ENCODE measurements at places on chromosomes 5 and 9.

DNA sequence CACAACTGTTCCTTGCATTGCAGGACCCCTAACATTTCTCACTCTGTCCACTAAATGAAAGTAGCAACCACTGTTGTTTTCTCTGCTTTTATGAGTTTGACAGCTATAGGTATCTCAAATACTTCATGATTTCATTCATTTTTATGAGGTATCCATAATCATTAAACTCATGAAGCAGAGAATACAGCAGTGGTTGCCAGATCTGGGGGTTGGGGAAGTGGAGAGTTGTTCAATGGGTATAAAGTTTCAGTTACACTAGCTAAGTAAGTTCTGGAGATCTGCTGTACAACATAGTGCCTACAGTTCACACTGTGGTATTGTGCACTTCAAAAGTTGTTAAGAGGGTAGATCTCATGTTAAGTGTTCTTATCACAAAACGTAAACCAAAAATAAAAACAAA lies 23.4 kb upstream of the CAMK4 start:
- DNase-seq = no peak

GRCh38 chr9:97773723-97774122 lies 76.6 kb upstream of the XPA start:
- DNase-seq = no peak

- no peak for DNase-seq
Observed at GRCh38 chr5:67723873-67724272, 491.7 kb upstream of the PIK3R1 start.

DNA sequence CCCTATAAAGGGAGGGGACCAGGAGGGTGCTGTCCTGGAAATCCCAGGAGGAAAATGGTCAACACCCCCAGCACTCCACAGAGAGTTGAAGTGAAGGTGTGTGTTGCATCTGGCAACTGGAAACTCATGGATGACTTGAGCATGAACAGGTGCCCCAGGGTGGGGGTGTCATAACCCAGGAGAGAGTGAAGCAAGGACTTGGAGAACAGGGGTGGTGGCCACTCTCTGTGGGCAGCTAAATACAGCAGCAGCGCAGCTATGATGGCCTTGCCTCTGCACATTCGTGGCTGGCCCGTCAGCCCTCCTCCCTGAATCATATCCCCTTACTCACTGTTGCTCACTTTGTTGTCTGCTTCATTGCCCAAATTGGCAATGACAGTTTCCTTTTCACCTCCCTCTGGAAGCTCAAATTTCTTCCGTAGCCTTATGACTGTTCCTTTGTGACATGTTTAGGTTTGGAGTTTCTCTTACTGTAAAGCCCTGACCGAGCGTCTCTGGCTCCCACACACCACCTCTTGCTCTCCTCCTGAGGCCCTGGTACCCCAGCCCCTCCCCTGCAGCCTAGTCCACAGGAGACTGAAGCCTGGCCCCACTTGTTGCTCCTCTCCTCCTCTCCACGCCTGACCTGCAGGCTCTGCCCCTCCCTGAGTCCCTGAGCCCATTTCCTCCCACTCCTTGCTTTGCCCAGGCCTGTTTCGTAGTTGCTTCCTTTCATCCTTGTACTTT lies 185.8 kb downstream of the CD180 start:
- DNase-seq = no peak

DNA sequence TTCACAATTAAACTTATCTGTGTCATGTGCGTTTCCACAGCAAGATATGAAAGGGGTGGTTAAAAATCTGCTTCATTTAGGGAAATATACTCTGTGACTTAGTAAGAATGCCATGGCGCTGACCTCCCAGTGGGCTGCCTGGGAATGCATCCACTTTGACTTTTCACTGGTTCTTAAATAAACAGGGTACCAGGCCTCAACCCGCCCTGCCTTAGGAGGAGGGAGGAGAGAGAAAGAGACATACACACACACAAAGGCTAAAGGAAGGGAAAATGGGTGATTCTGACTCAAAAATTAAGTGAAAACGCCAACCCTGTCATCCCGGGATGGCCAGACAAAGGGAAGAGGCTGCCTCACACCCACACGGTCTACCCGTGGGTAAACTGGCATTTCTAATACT lies 122.1 kb downstream of the EBF1 start:
- no peak for DNase-seq

- no peak for DNase-seq
Observed at GRCh38 chr5:36763454-36763853, 113.1 kb upstream of the NIPBL start.

GRCh38 chr5:107472620-107473064 lies 198.1 kb downstream of the EFNA5 start:
- DNase-seq = no peak

DNA sequence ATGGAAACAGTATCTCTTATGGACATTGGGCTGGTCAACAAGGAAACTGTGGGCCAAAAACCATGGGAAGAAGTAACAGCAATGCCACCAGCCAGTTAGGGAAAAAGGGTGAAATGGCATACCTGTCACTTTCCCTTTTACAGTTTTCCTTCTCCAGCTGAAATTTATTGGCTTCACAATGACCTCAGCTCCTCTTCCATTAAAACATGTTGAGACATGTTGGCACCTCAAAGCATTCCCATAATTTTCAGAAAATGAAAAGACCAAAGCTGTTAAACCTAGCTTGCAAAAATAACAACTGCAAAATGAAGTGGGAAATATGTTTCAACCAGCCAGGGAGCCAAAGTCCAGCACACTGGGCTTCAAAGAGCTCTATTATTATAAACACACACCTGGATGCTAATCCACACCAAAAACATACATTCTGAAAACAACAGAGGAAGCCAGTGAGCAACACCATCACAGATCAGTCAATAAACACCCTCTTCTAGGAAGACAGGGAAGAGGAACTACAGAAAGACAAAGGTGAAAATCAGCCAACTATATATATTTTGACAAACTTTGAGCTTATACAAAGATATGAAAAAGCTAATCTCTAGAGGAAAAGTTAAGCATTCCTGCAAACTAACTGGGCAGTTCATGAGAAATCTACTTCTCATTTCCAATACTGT lies 78.4 kb upstream of the PTGER4 start:
- DNase-seq = no peak

DNA sequence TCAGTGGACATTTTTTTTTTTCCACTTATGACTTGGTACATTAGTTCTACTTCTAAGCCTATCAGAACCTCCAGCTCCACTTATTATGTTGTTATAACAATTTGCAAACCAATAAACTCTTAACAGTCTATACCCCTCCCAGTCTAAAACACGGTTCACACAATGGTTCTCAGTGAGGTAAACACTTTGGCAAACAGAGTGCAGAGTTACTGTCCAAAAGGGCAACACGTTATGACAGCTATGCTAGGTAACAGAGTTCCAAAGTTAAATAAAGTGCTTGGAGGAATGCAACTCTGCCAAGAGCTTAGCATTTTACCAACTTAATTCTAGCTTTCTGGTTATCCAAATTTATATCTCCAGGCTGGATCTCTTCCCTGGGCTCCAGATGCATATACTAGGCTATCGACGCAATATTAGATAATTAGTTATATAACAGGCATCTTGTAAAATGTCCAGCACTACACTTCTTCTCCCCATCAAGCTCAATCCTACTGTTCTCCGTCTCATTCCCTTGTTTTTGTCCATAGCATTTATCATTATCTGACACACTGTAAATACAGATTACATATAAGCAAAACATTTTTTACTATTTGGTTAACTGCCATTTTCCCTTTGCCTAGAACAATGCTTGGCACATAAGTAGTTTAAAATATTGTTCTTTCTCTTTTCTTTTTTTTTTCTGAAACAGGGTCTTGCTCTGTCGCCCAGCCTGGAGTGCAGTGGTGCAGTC lies 14.3 kb downstream of the FNBP1 start:
- DNase-seq = no peak

- no peak for DNase-seq
Observed at GRCh38 chr9:116191576-116192415, 38.2 kb downstream of the PAPPA start.

DNA sequence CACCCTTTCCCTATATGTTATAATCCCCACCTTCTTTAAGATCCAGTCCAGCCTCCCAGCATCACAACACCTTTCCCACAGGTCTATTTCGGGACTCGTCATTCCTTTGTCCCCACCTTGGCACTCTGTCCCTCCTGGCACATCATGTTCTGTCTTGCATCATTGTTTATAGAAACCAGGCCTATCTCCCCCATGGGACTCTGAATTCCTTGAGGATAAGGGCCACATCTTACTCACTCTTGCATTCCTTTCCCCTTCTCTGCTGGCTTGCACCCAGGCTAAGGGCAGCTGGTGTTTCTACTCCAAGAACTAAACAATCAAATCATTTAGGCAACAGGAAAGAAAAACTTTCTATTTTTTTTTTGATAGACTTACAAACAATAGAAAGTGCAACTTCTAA lies 205.7 kb downstream of the AGTPBP1 start:
- DNase-seq = no peak

GRCh38 chr5:32545102-32545800 lies 40.1 kb upstream of the SUB1 start:
- DNase-seq = no peak

DNA sequence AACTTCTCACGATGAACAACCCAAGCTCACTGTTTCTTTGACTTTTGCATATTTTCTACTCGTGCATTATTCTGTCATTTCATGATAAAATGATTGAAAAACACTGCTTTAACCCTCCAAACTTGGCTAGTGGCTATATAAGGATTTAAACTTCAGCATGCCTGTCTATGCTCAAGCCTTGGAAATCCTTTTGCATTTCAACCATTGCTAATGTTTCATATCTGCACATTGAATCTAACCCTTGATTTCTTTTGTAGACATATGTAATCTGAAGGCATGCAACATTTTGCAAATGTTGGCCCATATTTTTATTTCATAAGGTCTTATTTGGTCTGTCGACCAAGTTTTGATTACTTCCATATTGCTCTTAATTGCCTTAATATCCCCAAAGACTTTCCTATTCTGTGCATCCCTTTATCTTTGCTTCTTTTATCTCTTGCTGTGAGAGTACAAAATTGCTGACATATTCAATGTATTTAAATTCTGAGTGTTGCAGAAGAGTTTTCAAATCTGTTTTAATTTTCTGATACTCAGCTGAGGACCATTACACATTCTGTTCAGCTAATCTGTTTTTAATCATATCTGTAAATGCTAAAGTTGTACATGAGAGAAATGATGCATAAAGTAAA lies 403.7 kb upstream of the ZNF608 start:
- no peak for DNase-seq

DNA sequence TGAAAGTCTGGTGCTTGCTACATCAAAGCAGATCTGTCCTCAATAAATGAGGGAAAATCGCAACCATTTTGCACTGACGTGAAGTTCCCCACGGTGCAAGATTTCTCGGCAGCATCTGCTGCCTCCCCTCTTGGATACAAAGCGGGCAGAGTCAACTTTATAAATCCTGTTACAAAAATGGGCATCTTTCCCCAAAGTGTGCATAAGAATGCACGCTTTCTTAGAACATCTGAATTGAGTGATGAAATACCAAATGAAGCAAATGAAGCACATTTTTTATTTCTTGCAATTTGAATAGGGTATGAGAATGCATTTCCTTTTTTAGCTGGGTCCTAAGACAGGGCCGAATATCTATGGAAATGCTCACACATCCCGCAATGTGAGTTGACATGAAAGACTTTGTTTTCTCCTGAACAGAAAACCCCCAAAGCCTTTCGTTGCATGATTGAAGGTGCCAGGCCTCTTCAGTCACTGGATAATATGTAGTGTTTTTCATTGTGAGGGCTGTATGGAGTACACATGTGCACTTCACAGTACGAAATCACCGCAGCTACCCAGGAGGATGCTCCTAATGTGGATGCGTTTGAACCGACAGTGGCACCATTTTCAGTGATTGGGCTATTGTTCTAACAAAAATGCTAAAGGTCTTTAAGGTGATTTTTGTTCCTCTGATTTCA lies 19.6 kb upstream of the MAPKAP1 start:
- DNase-seq = no peak

DNA sequence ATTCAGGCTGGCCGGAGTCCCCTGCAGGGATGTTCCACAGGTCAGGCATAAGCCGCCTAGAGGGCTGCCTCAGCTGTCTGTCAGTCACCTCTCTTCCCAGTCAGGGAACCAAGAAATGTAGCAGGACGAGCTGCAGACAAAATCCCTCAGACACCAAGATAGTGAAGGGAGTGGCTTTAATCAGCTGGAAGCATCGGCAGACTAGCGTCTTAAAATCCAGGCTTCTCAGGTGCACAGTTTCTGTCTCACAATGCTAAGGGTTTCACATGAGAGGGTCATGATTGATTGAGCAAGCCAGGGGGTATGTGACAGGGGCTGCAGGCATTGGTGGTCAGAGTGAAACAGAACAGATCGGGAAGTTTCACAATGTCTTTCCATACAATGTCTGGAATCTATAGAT lies 247.2 kb downstream of the CDH10 start:
- DNase-seq = no peak

DNA sequence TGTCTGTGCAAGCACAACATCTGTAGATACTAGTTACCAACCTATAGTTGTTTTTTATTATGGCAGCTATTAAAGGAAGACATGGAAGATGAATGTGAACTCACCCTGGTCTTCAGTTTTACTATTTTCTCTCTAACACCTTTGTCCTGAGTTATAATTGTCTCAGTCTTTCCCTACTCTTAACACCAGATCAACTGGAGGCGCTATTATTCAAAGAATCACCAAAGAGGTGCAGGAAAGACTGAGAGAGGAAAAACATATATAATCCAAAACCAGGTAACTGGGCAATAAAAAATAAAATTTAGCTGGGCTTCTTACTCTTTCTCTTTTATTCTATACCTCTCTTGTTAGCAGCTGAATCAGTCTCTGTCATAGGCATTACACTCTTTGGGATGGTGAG lies 134.2 kb upstream of the C6 start:
- no peak for DNase-seq

DNA sequence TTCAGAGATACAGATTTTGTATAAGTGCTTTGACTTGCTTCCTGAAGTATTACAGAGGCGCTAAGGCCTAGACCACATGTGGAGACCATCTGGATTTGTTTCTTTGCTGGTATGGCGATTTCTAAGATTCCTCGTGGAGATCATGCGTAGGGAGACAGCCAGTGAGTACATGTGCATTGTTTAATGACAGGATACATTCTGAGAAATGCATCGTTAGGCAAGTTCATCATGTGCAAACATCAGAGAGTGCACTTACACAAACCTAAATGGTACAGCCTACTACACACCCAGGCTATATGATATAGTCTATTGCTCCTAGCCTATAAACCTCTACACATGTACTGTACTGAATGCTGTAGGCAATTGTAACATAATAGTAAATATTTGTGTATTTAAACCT lies 16.5 kb upstream of the CEP120 start:
- DNase-seq = no peak

- DNase-seq = no peak
Observed at GRCh38 chr9:4617752-4618151, 44.3 kb upstream of the PLPP6 start.

- no peak for DNase-seq
Observed at GRCh38 chr5:106574820-106575219, 1095.9 kb downstream of the EFNA5 start.

- DNase-seq = no peak
Observed at GRCh38 chr5:51373880-51374523, 9.2 kb upstream of the ISL1 start.

DNA sequence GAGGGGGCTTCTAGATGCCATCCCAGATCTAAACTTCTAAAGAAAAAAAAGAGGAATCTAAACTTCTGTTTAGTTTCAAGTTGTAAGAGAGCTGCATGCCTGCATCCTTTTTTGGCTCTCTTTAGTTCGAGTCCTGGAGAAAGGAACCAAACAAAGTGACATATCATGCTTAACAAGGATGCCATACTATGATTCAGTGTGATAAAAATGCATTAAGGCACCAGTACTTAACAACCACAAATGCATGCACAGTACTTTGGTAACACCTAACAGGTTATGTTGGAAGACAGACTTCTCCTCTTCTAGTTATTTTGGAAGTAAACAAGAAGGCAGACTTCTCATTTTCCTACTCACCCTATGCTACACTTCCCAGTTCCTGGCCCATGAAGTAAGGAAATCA lies 27.3 kb downstream of the NME5 start:
- DNase-seq = no peak
